ENCODE measurements at places on chromosomes 2 and 18.

- DNase-seq: peak; percentile 25
Measured at GRCh38 chr18:13441736-13442135, 223.2 kb downstream of the LDLRAD4 start.

DNA sequence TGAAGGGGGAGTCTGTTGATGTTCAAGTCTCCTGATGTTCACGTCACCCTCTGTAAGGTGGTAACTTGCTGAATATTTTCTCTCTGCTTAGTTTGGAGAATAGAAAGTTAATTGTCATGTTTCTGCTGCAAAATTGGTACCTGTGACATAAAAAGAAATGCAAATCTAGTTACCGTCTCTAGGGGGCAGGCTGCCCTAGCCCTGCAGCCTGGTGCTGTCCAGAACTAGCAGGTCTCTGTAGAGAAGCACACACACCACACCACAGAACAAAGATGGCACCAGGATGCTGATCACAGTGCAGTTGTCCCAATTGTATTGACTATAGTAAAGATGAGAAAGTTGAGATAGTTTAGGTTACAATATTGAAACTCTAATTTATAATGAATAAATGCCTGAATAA, 47.0 kb downstream of the SLC9A4 start:
- no peak for DNase-seq

GRCh38 chr2:131105950-131106801, 1.0 kb downstream of the PLEKHB2 start:
- no peak for DNase-seq

DNA sequence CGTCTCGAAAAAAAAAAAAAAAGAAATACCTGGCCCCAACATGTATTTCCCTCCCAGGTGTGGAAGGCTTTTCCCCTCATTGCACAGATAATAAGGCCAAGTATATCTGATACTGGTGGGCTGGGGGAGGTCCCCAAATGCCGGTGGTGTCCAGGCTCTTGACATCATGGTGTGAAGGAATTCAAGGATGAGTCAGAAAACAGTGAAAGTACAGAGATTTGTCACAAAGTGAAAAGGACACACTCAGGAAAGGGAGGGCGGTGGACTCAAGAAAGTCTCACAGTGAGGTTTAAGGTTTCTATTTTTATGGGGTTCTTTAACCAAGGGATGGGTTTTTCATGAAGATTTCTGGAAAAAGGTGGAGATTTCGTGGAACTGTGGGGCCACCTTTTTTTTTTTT, 37.8 kb upstream of the FZD5 start:
- no peak for DNase-seq

- DNase-seq: no peak
Measured at GRCh38 chr2:98615481-98615880, 7.1 kb downstream of the UNC50 start.

GRCh38 chr2:102356381-102356712, 751 bp downstream of the IL18R1 start:
- no peak for DNase-seq

DNA sequence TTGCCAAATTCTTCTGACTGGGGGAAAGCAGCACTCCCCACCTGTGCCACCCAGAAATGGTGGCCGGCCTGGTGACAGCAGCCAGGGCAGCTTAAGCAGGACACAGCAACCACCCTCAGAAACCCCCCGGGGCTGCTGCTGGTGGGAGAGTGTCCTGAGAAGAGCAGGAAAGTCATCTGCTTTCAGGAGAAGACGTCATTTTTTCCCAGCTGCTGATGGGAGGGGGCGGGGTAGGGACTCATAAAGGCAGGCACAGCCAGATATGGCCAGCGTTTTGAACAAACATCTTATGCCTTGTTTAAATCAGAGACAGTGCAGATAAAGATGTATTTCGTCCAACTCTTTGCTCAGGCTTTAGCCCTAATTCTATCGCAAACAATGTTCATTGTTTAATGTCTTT, 139.5 kb downstream of the LRRC30 start:
- DNase-seq: no peak

All from forelimb muscle (tissue), 1 donor.